Cardiac fibroblast (primary cell): ENCODE measurements at places on chromosomes 2 and 18.

GRCh38 chr2:157875641-157876065 lies 477 bp downstream of the ACVR1 start:
- DNase-seq, result no peak

GRCh38 chr2:36710858-36711515 lies 14.5 kb downstream of the VIT start:
- no peak for DNase-seq

GRCh38 chr2:102619414-102620319 lies at the start of gene SLC9A2:
TSS of gene SLC9A2 (plus strand) at chr2:102619553. CDS start at chr2:102619849, 296 bp downstream.
- DNase-seq, result no peak

DNA sequence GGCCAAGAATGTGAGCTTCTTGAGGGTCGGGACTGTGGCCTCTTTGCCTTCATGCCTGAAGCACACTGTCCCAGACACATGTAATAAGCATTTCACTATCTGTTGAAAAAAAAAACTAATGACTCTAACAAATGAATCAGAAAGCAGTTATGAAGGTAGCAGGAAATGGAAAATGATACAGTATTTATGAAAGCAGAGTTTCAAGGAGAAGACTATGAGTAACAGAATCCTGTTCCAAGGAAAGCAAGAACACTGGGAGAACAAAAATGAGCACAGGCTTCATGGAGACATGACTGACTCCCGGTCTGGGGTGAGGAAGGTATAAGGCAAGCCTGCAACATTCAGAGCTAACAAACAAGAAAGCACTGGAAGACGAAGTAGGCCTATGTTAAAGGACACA lies 190.8 kb downstream of the RNF152 start:
- peak; percentile 52 for DNase-seq

DNA sequence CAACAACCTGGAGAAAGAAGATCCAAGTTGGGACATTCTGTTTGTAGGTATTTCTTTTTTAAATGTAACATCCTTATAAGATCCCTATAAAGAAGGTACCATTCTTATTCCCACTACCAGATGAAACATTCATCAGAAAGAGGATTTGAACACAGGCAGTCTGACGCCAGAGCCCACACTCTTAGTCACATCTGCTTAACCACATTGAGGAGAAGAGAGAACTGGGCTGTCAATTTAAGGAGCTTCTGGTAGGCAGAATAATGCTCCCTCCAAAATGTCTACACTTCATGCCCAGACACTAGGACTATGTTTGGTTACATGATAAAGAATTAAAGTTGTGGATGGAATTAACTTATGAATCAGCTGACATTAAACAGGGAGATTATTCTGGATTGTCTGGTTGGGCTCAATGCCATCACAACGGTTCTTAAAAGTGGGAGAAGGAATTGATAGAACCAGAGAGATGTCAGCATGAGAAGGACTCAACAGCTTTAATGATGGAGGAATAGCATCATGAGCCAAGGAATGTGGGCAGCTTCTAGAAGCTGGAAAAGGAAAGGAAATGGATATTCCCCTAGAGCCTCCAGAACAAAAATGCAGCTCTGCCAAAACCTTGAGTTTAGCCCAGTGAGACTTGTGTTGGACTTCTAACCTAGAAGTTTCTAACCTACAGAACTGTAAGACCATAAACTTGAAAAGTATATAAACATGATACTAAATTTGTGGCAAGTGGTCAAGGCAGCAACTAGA lies 82.2 kb downstream of the KLF7 start:
- DNase-seq, result no peak

DNA sequence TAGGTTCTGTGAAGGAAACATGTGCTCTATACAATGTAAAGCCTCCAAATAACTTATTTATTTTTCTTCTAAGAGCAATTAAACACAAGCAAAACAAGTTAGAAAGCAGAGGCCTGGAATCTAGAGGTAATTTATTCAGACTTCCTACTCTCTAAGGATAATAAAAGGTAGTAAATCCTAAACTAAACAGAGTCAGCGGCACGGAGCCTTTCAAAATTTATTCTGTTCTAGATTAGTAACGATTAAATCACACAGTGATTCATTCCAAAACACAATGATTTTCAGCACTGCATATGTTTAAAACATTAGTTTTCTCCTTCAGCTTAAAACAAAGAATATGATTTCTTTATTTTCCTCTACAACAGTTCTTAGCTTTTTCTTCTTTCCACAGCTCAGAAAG lies 160.9 kb downstream of the FBXO15 start:
- no peak for DNase-seq

GRCh38 chr2:49225126-49225525 lies 70.8 kb upstream of the FSHR start:
- peak; percentile 87 for DNase-seq

DNA sequence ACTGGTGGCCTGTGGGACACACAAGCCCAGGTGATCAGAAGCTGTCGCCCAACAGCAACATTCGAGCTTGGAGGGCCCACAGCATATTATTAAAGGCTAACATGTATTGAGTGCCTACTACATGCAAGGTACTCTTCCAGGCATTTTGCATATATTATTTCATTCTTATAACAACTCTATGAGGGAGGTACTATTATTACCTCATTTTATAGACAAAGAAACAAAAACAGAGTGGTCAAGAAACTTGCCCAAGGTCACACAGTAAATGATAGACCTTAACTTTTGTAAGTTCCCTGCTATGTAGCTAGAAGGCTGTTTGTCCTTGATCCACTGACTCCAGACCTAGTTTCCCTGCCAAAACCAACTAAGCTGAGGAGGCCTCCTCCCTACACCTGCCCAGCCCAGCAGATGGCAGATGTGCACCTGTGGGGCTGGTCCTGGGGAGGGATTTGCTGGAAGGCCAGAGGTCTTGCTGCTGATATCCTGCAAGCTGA lies 35.7 kb downstream of the KANSL3 start:
- no peak for DNase-seq

- DNase-seq, result peak; percentile 19
Measured at GRCh38 chr2:143907801-143908200, 612.1 kb downstream of the ZEB2 start.

- no peak for DNase-seq
Measured at GRCh38 chr2:107174171-107174570, 288.2 kb upstream of the ST6GAL2 start.

DNA sequence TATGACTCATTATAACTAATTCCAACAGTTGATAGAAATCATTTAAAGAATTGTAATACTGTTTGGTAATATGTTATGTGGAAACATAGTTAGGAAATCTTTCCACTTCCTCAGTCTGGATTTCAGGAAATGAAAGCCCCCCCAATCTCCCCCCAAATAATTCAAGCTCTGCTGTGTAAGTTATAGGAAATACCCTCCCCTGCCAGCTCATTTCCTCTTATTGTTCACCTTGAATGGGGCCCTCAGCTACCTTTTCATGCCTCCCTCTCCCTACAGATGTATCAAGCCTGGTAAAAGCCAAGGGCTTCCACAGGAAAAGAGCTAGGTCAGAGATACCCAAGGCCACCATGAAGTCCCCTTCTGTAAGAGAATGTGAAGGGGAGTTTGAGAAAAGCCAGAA lies 155.5 kb downstream of the CNTNAP5 start:
- DNase-seq, result peak; percentile 47

- no peak for DNase-seq
Measured at GRCh38 chr18:10432781-10433180, 21.7 kb upstream of the APCDD1 start.

DNA sequence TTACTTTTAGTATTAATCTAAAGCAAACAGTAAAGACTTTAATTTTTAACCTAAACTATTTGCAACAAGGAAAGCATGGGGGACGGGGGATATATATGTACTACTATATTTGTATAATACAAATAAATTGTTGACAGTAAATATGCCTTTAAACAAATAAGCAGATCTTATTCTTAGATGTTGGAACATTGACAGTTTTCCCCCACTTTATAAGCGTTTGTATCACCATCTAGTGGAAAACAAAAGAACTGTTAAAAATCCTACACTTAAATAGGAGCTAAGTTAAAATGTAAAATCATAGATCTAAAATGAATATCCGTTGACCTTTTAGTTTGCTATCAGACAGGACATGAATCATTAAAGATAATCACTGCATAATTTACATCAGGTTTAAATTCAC lies 50.0 kb downstream of the RBBP8 start:
- peak; percentile 74 for DNase-seq

DNA sequence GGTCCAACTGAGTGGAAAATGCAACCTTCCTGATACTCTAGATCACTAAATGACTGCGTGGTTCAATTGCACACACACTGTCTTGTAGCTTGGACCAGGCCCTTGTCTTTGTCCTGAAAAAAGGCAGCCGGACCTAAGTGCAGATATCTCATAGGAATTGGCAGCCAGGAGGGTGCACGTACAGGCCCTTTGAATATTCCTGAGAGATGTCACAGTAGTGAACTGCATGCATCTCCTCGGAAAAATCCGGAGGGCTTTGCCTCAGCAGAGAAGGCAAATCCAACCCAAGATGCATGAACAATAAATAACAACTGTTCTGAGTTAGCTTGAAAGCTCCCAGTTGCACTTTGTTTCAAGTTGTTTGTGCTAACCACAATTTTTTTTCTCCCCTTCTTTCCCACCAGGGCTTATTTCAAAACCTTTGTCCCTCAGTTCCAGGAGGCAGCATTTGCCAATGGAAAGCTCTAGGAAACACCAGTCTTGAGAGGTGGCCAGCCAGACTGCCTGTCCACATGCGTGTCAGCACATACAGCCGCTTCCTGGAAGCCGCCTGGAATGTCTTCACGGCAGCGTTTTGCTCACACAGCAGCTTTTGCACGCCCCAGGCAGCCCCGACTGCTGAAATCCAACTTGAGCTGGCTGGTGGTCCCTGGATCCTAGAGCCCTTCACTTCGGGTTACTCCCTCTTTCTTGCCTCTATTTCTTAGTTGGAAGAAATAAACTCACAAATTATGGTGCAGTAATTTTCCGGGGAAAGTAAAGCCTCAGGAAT lies 54.4 kb upstream of the FOSL2 start:
- DNase-seq, result peak; percentile 81

- peak; percentile 81 for DNase-seq
Measured at GRCh38 chr2:218387369-218388194, 5.5 kb downstream of the SLC11A1 start.

DNA sequence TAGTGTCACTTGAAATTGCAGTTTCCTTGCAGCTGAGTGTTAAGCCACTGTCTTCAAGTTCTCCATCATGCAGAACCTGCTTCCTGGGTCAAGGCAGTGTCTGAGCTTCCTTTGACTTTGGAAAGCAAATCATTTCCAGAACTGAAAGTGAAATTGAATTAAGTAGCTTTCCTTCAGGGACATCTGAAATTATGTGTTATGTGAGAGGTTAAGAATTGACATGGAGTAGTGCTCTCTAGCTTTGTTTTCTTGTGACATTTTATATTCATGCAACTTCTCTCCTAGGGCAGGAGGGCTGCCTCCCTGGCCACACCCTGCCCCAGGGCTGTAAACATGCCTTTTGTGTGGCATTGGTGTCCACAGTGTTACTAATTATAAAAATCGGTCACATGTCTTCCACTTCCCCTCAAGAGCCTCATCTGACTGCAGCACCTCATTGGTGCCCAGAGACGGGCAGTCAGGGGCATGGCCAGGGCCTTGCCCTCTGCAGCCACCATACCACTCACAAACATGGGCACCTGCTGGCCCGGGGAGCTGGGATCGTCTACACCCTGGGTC lies 14.4 kb downstream of the RAB12 start:
- DNase-seq, result peak; percentile 7

DNA sequence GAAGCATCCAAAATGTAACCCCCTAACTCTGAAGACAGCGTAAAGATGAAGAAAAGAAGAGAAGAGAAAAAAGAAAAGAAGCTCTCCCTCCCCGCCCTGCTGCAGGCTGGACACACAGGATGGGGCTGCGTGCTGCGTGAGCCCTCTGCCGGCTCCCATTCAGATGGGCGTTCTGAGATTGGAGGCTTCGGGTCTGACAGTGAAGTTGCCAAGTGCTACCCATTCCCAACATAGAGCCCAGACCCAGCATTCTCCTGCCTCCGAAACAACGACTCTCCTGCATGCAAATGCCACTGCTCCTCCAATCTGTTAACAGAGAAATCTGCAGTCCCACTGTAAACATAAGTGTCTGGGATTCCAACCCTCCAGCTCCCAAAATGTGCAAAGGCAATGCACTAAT lies 234.9 kb downstream of the BCL11A start:
- DNase-seq, result no peak

DNA sequence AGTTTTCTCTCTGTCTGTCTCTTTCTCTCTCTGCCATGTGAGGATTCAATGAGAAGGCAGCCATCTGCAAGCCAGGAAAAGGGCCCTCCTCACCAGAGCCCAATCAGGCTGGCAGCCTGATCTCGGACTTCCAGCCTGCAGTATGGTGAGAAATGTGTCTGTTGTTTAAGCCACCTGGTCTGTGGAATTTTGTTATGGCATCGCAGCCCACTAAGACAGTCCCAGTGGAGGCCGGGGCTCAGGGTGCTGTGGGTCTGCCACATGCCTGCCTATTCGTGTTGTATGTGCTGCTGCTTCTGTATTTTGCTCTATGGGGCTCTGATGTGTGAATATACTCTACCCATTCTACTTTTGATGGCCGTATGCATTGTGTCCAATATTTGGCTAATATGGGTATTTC lies 139.0 kb upstream of the HS6ST1 start:
- no peak for DNase-seq

DNA sequence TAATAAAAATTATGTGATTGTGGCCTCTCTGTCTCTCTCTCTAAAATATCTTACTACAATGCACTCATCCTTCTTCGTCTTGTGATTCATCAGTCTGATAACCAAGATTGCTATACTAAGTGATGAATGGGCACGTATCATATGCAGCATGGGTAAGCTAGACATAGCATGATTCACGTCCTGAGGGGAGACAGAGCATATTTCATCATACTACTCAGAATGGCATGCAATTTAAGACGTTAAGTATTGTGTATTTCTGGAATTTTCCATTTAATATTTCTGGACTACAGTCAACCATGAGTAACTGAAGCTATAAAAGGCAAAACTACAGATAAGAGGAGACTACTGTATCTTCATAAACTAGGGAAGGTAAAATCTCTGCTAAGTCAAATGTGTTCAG lies 97.0 kb upstream of the CD226 start:
- DNase-seq, result peak; percentile 99

DNA sequence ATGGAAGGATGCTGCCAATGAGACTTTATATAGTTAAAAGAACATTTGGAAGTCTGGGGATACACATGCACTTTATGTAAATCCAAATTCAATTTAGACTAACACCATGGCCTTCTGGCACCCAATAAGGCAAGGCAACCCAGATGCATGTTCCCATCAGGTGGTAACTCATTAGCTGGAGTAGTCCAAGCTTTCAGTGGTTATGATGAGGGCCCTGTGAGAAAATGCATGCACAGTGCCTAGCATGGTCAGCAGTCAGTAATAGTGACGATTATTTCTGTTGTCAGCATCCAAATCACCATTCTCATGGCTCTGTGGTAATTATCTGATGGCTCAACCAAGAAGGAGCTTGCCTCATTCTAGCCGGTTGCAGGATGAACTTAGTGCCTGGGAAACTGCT lies 70.3 kb upstream of the CTLA4 start:
- DNase-seq, result no peak
